ENCODE measurements at places on chromosomes 7 and 10.
A peak's percentile ranks its signal among the peaks of the same experiment; 100 is the strongest.

DNA sequence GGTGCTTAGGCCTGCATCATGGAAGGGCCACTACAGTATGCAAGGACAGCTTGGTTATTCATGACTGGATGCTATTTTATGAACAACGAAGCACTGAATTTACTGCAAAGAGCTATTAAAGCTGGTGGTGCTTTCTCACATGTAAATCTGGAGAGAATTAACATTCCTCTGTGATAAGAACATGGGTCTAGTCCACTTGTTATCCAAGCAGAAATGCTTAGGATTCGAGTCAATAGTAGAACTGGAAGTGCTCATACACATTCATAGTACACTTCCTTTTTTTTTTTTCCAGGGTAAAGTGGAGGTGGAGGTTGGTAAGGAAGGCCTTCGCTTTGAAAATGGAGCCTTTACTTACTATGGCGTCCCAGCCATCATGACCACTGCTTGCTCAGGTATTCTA, 35.0 kb downstream of the CNNM1 start:
- no peak for DNase-seq

GRCh38 chr7:40509287-40509996, 374.6 kb downstream of the SUGCT start:
- DNase-seq, result no peak

- no peak for DNase-seq
These were observed 314.8 kb downstream of the DNAJB6 start for GRCh38 chr7:157651366-157652160.

DNA sequence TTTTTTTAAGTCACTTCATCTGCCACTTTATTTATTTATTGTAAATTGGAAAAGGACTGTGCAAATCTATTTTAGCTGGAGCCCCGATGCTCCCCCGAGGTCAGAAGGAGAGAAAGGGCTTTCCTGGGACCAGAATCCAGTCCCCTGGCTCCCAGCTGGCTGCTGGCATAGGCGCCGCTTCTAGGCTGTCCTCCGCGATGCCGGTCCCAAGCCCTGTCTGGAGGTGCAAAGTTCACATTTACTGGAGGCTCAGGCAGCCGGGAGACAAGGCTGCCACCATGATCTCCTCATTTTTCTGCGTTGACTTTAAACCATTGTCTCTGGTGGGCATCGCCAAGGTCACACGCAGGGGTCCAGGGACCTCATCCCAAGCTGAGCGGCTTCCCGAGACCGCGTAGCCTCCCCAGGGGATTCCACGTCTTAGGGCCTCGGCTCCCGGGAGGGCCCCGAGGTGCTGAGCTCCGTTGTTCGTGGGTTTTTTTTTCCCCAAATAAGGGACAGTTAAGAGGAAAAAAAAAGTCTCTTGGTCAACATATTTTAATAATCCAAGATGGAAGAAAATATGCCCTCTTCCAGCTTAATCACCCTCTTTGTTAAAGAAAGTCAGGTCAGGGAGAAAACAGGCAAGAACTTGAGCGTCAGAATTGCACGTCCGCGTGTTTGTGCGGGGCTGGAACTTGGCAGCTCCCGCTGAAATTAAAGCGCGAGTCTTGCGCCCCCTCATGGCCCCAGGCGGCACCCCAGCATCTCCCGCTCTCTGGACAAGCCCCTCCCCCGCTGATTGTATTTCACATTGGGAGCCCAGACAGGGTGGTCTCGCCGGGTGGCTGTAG, 11.9 kb downstream of the RGR start:
- no peak for DNase-seq

DNA sequence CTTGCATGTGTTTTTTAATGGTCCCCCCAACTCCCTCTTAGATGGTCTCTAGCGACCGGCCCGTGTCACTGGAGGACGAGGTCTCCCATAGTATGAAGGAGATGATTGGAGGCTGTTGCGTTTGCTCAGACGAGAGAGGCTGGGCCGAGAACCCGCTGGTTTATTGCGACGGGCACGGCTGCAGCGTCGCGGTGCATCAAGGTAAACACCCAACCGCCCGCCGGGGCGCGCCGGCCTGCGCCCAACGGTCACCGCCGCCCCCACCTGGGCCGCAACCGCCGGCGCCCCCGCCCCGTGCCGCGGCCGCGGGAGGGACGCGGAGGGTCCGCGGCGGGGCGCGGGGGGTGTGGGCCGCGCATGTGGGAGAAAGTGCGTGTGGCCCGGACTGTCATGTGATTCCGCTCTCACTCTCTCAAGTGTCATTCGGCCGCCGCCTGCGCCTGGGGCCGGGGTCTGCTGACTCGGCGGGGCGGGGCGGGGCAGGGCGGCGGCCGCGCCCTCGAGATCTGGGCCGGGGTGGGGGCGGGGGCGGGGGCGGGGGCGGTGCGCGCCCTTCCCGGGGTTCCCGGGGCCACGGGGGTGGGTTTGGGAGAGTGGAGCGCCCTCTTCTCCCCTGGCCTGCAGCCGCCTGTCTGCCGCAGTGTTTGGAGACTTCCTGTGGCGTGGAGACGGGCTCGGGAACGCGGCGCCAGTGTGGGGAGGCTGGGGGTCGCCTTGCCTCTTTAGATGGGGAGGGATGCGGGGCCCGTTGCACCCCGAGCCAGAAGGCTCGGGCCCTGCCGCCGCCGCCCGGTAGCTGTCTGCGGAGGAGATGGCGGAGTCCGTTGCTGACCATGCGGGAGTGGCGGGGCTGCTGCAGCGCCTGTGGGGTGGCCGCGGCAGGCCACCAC, 817 bp downstream of the MLLT10 start:
- DNase-seq, result peak; percentile 66

DNA sequence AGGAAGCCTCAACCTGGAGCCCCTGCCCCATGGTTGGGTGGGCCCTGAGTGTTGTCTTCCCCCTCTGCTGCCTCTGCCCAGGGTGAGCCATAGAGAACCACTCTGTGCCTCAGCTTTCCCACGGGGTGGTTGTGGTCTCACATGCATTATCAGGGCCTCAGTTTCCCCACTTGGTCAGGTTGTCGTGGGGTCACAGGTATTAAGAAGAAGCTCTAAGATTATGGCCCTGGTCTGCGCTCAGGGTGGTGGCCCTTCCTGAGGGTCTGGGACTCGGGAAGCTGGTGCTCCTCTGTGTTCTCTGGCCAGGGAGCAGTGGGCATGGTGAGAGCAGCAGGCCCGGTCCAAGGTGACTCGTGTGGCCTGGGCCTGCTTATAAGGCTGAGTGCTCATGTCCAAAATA, 17.8 kb downstream of the LRRC27 start:
- no peak for DNase-seq

GRCh38 chr10:126108693-126109092, 212.3 kb downstream of the FANK1 start:
- DNase-seq, result no peak

- no peak for DNase-seq
These were observed 270.5 kb upstream of the ETV1 start for GRCh38 chr7:14260011-14260410.

GRCh38 chr7:108307595-108307994, 148.6 kb downstream of the NRCAM start:
- no peak for DNase-seq

- DNase-seq, result no peak
These were observed 395.4 kb downstream of the LRMDA start for GRCh38 chr10:75826846-75827245.

- DNase-seq, result no peak
These were observed 307.7 kb downstream of the MDFIC start for GRCh38 chr7:115229401-115230105.

DNA sequence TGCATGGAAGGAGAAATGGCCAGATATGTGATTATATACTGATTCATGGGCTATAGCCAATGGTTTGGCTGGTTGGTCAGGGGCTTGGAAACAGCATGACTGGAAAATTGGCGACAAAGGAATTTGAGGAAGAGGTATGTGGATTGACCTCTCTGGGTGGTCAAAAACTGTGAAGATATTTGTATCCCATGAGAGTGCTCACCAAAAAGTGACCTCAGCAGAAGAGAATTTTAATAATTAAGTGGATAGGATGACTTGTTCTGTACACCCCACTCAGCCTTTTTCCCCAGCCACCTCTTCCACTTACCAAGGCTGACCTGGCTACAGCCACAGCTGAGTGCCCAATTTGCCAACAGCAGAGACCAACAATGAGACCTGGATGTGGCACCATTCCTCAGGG, 146.7 kb downstream of the GPR37 start:
- no peak for DNase-seq

GRCh38 chr10:28800144-28800543, 122.8 kb downstream of the BAMBI start:
- DNase-seq, result no peak

DNA sequence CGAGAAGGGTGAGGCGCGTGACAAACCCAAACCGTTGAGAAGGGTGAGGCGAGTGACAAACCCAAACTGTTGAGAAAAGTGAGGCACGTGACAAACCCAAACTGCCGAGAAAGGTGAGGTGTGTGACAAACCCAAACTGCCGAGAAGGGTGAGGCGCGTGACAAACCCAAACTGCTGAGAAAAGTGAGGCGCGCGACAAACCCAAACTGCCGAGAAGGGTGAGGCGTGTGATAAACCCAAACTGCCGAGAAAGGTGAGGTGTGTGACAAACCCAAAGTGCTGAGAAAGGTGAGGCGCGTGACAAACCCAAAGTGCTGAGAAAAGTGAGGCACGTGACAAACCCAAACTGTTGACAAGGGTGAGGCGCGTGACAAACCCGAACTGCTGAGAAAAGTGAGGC, 25.0 kb downstream of the ESYT2 start:
- DNase-seq, result no peak

DNA sequence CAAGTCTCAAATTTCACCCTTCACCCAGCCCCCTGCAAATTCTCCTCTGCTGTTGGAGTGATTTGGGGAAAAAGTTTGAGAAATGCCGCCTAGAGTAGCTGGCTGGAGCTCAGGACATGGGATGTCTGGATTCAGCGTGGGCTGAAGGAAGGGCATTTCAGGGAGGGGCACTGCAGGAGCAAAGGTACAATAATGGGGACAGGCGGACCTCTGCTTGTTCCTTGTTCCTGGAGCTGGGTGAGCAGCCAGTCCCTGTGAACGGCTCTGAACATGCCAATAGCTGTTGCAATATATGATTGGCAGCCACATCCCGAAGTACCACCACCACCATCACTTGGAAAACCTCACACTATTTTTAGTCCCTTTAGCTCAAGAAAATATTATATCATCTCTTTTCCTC, 23.4 kb downstream of the ADRA2A start:
- no peak for DNase-seq

- DNase-seq, result no peak
These were observed 3.0 kb downstream of the GSAP start for GRCh38 chr7:77413128-77413527.

GRCh38 chr7:81902536-81902935, 132.7 kb upstream of the HGF start:
- no peak for DNase-seq

DNA sequence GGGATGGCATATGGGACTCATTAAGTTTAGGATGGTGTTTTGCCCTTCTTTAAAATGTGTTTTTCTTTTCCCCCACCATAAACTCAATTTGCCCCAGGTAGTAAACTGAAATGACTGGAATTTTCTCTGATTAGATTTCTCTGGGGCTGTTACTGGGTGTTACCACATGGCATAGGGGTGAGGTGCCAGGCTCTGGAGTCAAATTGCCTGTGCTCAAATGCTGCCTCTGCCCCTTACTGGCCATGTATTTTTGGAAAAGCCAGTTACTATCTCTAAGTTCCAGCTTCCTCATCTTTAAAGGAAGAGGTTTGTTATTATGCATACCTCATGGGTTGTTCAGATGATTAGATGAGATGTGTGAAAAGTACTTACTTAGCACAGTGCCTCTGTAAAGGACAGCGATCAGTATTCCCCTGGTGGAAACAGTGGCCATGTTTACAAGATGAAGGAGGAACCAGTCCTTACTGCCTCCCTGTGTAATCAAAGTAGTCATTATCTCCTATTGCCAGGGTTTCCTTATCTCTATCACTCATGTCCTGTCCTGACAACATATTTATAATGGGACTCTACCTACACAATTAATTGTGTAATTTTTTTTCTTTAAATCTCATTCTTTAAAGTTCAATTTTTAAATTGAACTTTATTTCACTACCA, 352.0 kb downstream of the KCNMA1 start:
- DNase-seq, result no peak

DNA sequence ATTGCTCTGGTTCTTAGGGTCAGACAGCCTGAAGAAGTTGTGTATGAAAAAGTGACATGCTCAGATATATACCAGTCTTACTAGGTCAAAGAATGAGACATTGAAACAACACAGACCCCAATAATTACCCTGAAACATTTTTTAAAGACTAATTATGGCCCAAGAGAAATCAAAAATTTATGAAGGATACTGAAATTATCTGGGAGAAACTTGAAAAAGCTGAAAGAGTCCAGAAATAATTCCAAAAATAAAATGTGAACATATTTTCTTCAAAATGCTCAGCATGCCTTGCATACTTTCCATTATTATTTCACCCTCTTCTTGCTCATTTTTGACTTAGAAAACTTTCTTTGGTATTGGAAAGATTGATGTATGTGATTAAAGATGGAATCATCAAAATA, 198.9 kb upstream of the CCDC6 start:
- no peak for DNase-seq

DNA sequence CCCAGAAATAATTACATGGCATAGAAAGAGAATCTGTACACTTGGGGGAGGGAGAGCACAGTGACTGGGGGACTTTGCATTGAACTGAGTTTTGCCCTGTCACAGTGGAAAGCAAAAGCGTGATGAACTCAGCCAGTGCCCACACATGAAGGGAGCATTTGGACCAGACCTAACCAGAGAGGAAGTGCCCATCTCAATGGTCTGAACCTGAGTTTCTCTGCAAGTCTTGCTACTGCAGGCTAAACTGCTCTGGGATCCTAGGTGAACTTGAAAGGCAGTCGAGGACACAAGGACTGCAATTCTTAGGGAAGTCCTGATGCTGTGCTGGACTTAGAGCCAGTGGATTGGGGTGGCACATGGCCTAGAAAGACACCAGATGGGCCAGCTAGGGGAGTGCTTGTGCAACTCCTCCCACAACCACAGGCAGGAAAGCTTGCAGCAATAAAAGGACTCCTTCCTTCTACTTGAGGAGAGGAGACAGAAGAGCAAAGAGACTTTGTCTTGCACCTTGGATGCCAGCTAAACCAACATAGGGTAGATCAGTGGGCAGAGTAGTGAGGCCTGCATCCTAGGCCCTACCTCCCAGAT, 259.0 kb downstream of the GRM8 start:
- no peak for DNase-seq

DNA sequence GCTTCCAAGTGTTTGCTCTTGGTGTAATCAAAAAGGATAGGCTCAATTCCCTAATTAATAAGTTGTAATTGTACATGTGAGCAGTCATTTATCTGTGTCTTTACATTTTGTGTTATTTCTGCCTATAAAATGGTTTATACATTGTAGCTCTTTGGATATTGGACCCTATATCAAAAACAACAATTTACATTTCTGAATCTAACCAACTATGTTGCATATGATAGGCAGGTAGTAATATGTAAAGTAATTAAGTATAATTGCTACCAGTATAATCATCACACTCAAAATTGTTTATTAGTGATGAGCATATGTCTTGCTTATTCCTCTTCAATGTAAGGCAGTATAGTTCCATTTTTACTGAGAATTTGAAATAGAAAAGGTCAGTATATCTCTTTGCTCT, 13.8 kb downstream of the AKR1C1 start:
- DNase-seq, result no peak

- DNase-seq, result no peak
These were observed 5.7 kb downstream of the CAV2 start for GRCh38 chr7:116505278-116505677.

Measured in hematopoietic multipotent progenitor cell treated with erythropoietin and hydrocortisone succinate and interleukin-3 and kit ligand, for 17 days (in vitro differentiated cells).